ENCODE measurements at places on chromosomes 7 and 10.

DNA sequence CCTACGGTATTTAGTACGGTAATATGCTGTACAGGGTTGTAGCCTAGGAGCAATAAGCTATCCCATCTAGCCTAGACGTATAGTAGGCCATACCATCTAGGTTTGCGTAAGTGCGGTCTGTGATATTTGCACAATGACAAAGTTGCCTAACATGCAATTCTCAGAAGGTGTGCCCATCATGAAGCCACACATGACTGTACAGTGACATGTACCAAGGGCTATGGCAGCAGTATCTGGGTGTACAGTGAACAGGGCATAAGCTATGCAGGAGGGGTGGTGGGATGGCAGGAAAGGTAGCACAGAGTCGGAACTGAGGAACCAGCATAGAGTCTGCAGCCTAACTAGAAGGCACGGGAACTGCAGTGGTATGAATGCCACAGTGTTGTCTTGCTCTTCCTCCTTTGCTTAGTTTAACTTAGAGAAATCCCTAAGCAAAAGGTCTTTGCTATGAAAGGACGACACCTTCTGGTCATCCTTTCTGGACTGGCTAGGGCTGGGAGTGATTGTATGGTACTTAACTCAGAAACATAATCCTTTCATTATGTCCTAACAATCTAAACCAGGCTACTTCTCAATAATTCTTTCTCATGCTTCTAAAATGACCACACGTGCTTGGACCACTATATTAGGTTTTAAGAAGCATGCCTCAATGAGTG is 93.5 kb downstream of the DYNC1I1 start:
- peak; percentile 8 for DNase-seq

DNA sequence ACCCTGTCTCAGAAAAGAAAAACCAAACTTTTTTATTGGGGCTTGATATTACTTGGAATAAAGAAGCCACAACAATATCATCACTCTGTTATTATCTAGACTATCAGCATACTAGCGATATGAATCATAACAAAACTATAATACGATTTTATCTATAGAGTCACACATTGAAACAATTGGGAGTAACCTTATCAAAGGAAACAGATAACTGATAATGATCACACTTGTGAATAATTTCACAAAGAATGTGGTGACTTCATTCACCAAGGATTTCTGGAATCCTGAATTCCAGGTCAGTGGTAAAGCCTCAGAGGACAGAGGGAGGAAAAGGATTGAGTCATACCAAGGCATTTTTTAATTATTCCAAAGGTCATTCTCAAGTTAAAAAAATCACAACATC is 32.1 kb upstream of the NMT2 start:
- no peak for DNase-seq

GRCh38 chr7:106257752-106258151 is 27.0 kb downstream of the NAMPT start:
- no peak for DNase-seq

- no peak for DNase-seq
Measured at GRCh38 chr10:125067764-125068163, 92.6 kb downstream of the CTBP2 start.

GRCh38 chr7:26151953-26152781 is at the start of gene NFE2L3:
NFE2L3 (plus strand) TSS chr7:26152198; CDS start chr7:26152499, 301 bp downstream.
- DNase-seq = peak; percentile 95

- DNase-seq = no peak
Measured at GRCh38 chr7:22724861-22725260, 2.1 kb upstream of the IL6 start.

- DNase-seq = no peak
Measured at GRCh38 chr10:95628786-95629185, 27.7 kb downstream of the ALDH18A1 start.

- no peak for DNase-seq
Measured at GRCh38 chr10:86300399-86300925, 66.1 kb downstream of the GRID1 start.
